Uterus (tissue), 4 donors: ENCODE measurements at places on chromosomes 6 and 20. TPM values are rescaled to one million over a fixed set of nuclear protein-coding genes. Genes with fewer than 3 reads are reported as not detected.
A peak's percentile ranks its signal among the peaks of the same experiment; 100 is the strongest.

Gene RAB32
- 19.1 TPM for total RNA-seq

DNA sequence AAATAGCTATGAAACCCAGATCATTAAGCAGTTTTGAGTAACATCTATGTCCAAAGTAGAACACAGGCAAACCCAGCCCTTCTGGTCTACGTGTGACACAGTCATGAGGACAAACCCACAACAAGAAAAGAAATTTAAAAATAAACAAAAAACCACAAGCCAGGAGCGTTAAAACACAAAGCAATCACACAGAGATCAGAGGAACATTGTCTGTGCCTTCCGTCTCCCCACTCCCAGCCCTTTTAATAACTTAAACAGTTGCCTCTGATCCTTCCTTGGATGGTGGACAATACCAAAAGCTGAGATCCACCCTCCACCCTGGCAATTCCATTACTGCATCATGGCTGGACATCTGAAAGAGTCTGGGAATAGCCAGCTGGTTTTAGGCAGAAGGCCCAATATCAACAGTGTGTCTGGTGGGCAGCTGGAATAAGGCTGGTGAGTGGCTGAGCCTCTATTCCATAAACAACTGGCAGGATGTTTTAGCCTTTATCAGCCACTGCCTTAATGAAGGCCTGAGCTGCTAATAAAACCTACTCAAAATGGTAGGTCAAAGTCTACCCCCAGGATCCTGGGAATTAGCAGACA is 15.7 kb upstream of the LAMA4 start:
- DNase-seq: no peak
- no peaks in the 10 kb centered on the region for H3K4me1 ChIP-seq
- H3K4me3 ChIP-seq: no peak overlapping the region
- H3K27me3 ChIP-seq: no peaks in the 10 kb centered on the region

DNA sequence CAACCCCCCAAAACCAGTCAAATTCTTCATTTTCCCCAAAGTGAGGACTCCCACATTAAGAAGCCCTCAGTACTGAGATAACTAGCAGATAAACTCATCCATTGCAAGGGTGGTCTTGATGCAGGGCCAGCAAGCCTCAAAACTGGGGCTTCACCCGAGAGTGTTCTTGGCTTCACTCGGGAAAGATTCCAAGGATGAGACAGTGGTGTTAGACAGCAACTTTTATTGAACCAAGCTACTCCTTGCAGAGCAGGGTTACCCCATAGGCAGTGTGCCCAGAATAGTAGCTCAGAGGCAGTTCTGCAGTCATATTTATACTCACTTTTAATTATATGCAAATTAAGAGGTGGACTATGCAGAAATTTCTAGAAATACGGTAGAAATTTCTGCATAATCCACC is 15.8 kb upstream of the HLA-DQA1 start:
- H3K27ac ChIP-seq: no peak overlapping the region
- no peaks in the 10 kb centered on the region for H3K36me3 ChIP-seq
- DNase-seq: no peak
- no peaks in the 10 kb centered on the region for H3K4me1 ChIP-seq

DNA sequence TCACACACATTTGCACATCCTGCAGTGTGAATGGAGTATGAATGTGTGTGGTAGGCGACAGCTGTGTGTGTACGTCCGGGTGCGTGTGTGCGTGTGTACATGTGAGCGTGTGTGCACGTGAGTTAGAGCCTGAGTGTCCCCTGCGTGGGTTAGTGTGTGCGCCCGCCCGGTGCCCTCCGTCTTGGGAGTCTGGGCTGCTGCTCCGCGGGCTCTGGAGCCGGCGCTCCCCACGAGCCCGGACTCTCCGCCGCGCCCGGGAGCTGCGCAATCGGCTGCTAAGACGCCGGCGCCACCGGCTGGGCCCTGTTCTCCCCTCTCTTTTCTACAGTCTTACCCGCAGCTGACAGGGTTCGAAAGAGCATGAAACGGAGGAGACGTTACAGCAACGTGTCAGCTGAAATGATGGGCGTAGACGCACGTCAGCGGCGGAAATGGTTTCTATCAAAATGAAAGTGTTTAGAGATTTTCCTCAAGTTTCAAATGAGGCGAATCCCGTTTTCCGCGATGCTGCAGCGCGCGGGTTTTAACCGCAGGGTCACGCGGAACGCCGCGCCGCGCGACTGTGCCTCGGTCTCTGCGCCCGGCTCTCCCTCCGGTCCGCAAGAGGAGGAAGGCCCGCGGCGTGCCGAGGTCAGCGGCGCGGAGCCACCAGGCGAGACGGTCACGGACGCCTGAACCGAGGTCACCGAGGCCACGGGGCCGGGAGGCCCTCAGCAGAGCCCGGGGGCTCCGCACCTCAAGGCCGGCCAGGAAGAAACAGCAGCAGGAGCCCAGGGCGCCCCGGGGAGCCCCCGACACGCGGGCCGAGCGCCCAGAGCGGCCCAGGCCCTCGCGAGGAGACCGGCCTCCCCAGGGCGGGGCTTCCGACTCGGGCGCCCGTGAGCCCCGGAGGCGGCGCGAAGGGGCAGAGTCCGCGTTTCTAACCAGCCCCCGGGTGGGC is 95.3 kb upstream of the BHLHE23 start:
- H3K27me3 ChIP-seq: no peaks in the 10 kb centered on the region
- H3K36me3 ChIP-seq: no peaks in the 10 kb centered on the region
- peak overlapping the region; percentile 76 for H3K27ac ChIP-seq
- peak overlapping the region; percentile 33 for H3K4me3 ChIP-seq
- DNase-seq: peak; percentile 24

DNA sequence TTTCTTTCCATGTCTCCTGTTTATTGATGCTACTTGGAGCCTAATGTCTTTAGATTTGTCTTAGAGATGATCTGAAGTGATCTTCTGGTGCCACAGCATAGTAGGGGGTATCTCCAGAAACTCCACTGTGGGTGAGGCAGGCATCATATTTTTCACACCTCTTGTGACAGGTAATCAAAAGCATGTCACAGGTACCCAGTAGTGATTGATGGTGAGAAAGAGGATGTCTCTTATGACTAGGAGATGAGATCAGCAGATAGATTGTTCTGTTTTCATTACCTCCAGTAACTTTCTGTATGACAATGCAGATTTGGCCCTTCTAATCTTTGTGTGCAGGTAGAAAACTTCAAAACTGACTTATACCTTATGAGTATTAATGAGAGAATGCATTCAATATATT is 13.5 kb downstream of the NCOA7 start:
- H3K4me1 ChIP-seq: no peaks in the 10 kb centered on the region
- H3K27ac ChIP-seq: no peak overlapping the region
- H3K27me3 ChIP-seq: no peaks in the 10 kb centered on the region
- no peak for DNase-seq
